Hematopoietic multipotent progenitor cell (in vitro differentiated cells): ENCODE measurements at places on chromosomes 6 and 20. TPM values are rescaled to one million over a fixed set of nuclear protein-coding genes. Genes with fewer than 3 reads are reported as not detected.

DNA sequence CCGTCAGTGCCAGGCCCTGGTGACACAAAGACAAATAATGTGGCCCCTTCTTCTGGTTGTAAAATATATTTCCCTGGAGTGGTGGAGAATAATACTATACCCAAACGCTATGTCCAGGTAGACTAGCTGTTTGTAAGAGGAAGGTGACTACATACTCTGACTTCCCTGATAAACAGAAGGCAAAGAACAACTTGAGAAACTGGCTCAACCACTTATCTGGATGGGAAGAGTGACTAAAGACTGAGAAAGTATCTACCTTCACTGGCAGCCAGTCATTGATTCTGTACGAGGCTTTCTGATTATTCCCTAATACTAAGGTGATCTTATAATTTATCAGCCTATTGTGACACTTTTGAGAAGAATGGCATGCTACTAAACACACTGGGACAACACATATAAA lies 569.7 kb downstream of the EPHA7 start:
- DNase-seq: no peak

DNA sequence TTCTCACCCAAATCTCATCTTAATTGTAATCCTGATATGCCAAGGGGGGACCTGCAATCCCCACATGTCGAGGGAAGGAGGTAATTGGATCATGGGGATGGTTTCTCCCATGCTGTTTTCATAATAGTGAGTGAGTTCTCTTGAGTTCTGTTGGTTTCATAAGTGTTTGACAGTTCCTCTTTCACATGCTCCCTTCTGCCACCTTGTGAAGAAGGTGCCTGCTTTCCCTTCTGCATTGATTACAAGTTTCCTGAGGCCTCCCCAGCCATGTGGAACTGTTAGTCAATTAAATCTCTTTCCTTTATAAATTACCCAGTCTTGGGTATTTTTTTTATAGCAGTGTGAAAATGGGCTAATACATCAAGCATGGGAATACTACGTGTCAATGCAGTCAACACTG lies 925.0 kb upstream of the MAN1A1 start:
- no peak for DNase-seq

- no peak for DNase-seq
Observed at GRCh38 chr6:55250400-55250799, 76.1 kb downstream of the HCRTR2 start.

GRCh38 chr6:21142741-21143140 lies 450.8 kb upstream of the SOX4 start:
- no peak for DNase-seq

Gene PHACTR1
- 34.2 TPM for total RNA-seq

Gene MOCS1
- 2.2 TPM for total RNA-seq

Gene NFS1
- 25.0 TPM for total RNA-seq
